Epithelial cell of proximal tubule (primary cell): ENCODE measurements at places on chromosomes 16 and 17. TPM values are rescaled to one million over a fixed set of nuclear protein-coding genes. Genes with fewer than 3 reads are reported as not detected.

DNA sequence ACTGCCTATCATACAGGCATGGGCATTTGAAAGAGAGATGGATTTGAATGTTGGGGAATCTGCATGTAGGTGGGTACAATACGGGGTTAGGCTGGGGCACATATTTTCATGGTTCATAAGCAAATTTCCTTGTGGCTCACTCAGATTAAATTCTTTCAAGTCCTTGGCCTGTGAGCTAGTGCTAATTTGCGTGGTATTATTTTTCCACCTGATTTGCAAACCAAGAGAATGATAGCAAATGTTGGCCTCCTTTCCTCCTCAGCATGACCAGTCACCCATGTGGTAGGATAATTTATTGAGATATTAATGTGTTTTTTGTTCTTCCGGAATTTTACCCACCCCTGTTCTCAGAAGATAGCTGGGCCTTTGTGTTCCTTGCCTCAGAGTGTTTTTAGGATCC is 22.9 kb downstream of the FAM20A start:
- DNase-seq, result no peak

DNA sequence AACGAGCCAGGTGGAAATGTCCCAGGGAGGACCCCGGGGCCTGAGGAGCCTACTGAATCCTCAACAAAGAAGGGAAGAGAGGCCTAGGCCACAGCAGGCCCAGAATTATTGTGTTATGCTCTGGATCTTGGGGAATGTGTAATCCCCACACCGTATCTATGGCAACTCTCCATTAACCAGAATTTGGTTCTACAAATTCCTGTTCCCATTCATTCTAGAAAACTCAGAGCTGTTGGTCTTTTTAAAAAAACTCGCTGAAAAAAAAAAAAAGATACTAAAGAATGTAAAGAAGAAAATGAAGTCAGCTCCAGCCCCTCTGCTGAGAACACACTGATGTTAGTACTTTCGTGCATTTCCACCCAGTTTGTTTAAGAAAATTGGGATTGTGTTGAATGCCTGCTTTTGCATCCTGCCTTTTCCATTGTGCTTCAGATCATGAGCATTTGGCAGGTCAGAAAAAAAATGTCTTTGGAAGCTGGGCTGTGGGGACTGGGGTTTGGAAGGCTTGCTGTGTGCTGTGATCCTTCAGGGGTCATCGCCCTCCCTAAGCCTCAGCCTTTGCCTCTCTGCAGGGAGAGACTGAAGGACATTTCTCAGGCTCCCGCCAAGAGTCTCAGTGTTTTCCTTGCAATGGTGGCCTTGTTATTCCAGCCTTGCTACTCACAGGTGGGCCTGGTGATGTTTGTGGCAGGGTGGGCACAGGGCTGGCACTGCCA is 69.5 kb downstream of the SREBF1 start:
- DNase-seq, result no peak

DNA sequence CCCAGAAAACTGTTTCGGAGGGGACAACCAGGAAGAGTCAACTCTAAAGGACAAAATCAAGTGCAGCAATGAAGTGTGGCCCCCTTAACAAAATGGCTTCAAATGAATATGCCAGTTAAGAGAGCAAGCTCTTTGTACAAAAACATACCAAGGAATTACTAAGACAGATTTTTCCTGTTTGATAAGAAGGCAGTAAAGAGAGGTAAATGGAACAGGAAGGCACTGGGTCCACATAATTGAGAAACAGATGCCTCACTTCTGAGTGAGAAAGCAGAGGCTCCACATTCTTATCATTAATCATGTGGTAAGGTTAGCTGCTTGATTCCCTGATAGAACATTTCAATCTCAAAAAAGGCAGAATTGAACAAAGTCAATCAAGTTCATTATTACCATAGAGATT is 44.9 kb downstream of the MBTD1 start:
- DNase-seq, result no peak

DNA sequence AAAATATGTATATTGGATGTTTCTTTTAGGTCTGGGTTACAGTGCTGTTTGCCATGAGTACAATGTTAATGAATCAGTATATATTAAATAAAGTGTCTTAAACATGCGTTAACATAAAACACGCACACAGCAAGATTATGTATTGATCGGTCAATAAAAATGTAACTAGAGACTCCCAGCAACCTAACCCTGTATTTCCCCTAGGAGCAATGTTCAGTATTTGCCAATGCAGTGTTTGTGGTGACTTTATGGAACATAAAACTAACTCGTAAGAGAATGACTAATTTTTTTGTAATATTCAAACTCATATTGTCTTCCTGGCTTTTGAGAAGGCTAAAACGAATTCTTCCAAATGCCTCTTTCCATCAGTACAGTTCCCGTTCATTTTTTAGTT is 22.5 kb downstream of the PRKAR1A start:
- DNase-seq, result no peak

DNA sequence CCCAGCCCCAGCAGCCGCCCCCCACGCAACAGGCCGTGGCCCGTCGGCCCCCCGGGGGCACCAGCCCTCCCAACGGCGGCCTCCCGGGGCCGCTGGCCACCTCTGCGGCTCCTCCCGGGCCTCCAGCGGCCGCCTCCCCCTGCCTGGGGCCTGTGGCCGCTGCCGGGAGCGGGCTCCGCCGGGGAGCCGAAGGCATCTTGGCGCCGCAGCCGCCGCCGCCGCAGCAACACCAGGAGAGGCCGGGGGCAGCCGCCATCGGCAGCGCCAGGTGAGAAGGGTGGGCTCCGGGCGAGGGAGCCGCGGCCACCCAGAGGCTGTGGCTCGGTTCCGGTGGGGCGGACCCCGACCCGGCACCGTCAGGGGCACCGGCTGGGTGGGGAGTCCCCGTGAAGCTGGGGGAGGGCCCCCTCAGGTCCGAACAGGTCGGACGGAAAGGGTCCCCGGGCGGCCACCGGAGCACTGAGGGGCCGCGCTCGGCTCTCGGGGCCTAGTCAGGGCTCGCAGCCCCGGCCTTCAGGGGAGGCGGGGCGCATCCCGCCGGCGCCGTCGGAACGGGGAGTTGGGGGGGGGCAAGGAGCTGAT is 583 bp downstream of the ATXN2L start:
- DNase-seq, result no peak

DNA sequence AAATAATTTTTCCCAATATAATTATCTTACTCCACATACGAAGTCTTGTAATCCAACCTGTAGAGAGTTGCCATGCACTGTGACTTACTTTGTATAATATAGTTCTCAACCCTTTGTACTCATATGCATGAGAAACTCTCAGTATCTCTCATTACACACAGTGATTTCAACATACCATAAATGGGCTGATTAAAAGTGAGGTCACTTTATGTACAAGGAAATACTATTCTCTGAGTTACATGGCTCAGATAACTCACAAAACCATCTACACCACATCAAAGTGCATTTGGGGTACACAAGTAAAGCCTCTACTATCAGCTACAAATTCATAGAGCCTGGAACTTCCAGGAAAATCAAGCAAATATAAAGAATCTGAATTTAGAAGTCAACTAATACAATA is 27.9 kb downstream of the SLFN12 start:
- no peak for DNase-seq

- DNase-seq, result no peak
These were observed 19.2 kb upstream of the TMEM101 start for GRCh38 chr17:44033861-44034408.

- peak; percentile 46 for DNase-seq
These were observed 5.0 kb downstream of the SEC14L1 start for GRCh38 chr17:77145612-77146245.

GRCh38 chr17:65595071-65595656 is 33.7 kb upstream of the AXIN2 start:
- DNase-seq, result no peak

GRCh38 chr16:89575247-89576152 is at the start of gene CPNE7:
TSS of gene CPNE7 (plus strand) at chr16:89575758. CDS start at chr16:89575898, 140 bp downstream.
- no peak for DNase-seq

GRCh38 chr17:8753976-8754440 is 4.3 kb downstream of the SPDYE4 start:
- no peak for DNase-seq

DNA sequence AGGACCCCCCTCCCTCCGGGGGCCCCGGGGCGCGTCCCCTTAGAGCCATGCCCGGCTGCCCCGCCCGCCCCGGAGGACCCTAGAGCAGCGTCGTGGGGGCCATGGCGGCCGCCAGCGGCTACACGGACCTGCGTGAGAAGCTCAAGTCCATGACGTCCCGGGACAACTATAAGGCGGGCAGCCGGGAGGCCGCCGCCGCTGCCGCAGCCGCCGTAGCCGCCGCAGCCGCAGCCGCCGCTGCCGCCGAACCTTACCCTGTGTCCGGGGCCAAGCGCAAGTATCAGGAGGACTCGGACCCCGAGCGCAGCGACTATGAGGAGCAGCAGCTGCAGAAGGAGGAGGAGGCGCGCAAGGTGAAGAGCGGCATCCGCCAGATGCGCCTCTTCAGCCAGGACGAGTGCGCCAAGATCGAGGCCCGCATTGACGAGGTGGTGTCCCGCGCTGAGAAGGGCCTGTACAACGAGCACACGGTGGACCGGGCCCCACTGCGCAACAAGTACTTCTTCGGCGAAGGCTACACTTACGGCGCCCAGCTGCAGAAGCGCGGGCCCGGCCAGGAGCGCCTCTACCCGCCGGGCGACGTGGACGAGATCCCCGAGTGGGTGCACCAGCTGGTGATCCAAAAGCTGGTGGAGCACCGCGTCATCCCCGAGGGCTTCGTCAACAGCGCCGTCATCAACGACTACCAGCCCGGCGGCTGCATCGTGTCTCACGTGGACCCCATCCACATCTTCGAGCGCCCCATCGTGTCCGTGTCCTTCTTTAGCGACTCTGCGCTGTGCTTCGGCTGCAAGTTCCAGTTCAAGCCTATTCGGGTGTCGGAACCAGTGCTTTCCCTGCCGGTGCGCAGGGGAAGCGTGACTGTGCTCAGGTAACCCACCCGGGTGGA is 759 bp downstream of the ALKBH5 start:
- DNase-seq, result no peak

- no peak for DNase-seq
These were observed 1.0 kb downstream of the HERPUD1 start for GRCh38 chr16:56932721-56933619.

GRCh38 chr17:82213251-82214011 is 789 bp upstream of the CCDC57 start:
- peak; percentile 25 for DNase-seq

DNA sequence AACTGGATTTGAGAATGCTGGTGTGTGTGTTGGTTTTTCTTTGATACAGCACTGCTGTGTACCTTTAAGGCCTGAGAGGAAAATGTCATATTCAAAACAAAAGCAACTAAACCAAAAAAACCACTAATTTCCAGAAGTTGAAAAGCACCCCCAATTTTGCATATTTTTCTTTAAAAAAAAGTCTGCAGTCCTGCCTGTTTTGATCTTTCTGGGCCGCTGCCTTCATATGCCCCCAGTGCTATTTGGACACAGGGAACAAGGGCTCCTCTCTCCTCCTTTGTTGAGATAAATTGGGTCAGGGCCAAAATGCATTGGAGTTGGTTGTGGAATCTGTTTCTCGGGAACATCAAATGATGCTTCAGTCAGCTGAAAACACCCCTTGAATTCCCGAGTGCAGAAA is 26.9 kb downstream of the GPT2 start:
- no peak for DNase-seq

GRCh38 chr17:35543856-35544255 is 6.4 kb upstream of the SLFN12L start:
- DNase-seq, result no peak

DNA sequence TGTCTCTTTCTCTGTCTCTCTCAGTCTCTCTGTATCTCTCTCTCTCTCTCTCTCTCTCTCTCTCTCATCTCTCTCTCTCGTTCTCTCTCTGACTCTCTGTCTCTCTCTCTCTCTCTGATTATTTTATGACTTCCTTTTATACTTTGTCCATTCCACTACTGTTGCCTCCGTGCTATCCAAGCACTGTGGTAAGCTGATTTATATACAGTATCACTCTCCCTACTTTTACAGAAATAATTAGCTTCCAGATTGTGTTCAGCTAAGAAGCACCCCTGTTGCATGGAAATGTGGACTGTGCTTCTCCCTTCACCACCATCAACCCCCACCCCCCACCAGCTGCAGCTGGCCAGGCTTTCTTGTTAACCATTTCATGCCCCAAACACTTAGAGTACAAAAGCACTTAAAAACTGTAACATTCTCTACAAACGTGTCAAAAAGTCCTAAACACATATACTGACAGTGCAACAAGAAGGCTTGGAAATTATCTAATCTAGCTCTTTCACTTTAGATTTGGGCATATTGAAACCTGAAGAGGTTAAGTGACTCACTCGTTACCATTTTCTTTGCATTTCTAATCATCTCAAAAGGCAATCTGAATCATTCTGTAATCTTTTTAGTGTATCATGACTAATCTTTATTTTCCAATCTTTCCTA is 11.6 kb upstream of the TMEM100 start:
- DNase-seq, result no peak

DNA sequence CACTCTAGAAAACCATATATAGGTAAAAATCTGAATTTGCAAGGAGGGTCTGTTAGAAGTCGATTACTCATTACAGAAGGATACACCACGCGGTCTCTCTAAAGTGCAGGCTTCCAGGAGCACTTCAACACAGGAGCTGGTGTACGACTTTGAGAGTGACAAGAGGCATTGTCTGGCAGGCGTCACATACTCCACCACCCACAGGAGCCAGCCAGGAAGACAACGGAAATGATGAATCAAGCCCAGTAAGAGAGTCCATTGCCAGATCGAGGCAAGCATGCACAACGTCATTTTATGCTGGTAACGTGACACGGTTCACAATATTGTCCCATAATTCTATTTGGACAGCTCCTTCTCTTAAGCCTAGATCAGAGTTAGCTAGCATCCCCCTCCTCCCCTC is 15.0 kb upstream of the CACNG4 start:
- DNase-seq, result no peak

- no peak for DNase-seq
These were observed 205.6 kb downstream of the SPECC1 start for GRCh38 chr17:20214794-20215193.

DNA sequence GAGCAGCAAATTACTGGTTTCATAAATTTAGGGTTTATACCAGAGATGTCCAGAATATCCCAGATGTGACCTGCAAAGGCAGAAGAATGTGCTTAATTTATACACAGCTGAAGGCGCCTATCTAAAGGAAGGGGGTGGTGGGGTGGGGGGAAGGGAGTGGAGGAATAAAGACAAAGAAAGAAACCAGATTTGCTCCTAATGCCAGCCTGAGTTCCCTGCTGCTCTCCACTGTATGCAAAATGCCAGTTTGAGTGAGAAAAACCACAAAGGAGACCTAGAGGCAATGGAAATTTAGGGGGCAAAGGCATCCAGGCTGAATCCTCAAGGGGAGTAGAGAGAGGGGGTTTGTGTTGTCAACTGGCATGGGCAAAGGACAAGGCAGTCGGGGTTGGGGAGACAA is 161.5 kb upstream of the TOX3 start:
- DNase-seq, result no peak

Gene MLST8
- total RNA-seq, result 98.2 and 134 TPM in 2 replicates

Gene TP53TG3C
- total RNA-seq, result not detected in 2 replicates

Gene SYNGR3
- 8.5 and 22.0 TPM in 2 replicates for total RNA-seq

Gene EVPLL
- total RNA-seq, result not detected in 2 replicates

Gene DPEP3
- not detected in 2 replicates for total RNA-seq

Gene KRT17
- total RNA-seq, result 20.8 and 88.8 TPM in 2 replicates

Gene ABCA9
- total RNA-seq, result under 0.01 TPM in 1 of 2 replicates, not detected in the other

Gene SMYD4
- 4.6 and 10.5 TPM in 2 replicates for total RNA-seq

Gene MT1E
- 724 and 1,203 TPM in 2 replicates for total RNA-seq

Gene CACNG3
- total RNA-seq, result not detected in 2 replicates

Gene RBFOX1
- not detected in 2 replicates for total RNA-seq

Gene SPNS2
- 110 and 162 TPM in 2 replicates for total RNA-seq

Gene SEPTIN1
- total RNA-seq, result 0.23 TPM in 1 of 2 replicates, not detected in the other

Gene CCDC200
- not detected in 2 replicates for total RNA-seq
